ENCODE measurements at places on chromosomes 16 and 17. TPM values are rescaled to one million over a fixed set of nuclear protein-coding genes. Genes with fewer than 3 reads are reported as not detected.

- H3K27me3 ChIP-seq = peaks cover 6% of the 10 kb centered on the region
- no peak overlapping the region for H3K4me3 ChIP-seq
Observed at GRCh38 chr17:8409966-8410882, 12.6 kb upstream of the RNF222 start.

DNA sequence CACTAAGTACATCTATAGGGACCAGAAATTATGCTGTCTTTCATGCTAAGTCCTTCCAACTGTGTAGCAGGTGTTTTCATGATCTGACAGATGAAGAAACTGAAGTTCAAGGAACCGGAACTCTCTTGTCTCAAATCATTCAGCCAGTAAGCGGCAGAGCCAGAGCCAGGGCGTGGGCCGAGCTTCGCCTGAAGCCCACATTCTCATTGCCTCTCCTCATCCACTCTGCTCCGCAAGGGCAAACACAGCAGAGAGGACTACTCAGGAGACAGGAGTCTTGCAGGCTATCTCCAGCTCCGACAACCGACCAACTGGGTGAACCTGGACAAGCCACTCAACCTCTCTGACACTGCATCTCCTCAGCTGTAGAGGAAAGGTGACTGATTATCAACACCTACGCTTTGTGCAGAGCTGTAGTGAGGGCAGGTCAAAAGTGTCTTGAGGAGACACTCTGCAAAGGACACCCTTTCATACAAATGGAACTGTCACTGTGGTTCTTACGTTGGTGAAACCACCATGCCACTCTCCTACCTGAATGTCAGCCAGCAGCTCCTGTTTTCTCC, 72.9 kb downstream of the CYTH1 start:
- peaks cover 45% of the 10 kb centered on the region for H3K4me1 ChIP-seq
- H3K36me3 ChIP-seq = no peaks in the 10 kb centered on the region
- H3K27me3 ChIP-seq = no peaks in the 10 kb centered on the region
- H3K27ac ChIP-seq = peak overlapping the region; percentile 94

DNA sequence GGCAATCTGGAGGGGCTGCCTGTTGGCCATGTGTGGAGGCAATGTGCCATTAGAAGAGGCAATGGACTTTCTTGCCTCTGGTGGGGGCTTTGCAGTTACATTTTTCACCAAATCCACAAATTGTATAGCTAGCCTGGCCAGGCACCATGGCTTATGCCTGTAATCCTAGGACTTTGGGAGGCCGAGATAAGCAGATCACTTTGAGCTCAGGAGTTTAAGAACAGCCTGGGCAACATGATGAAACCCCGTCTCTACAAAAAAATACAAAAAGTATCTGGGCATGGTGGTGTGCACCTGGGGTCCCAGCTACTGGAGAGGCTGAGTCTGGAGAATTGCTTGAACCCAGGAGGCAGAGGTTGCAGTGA, 2.7 kb upstream of the RNF112 start:
- H3K4me1 ChIP-seq = no peaks in the 10 kb centered on the region
- H3K36me3 ChIP-seq = no peaks in the 10 kb centered on the region
- H3K4me3 ChIP-seq = no peak overlapping the region

Gene ZSCAN10
- polyA plus RNA-seq = not detected

Gene ASPSCR1
- polyA plus RNA-seq = 20.2 TPM

Gene KRT12
- not detected for polyA plus RNA-seq

Gene OTOP2
- not detected for polyA plus RNA-seq

DNA sequence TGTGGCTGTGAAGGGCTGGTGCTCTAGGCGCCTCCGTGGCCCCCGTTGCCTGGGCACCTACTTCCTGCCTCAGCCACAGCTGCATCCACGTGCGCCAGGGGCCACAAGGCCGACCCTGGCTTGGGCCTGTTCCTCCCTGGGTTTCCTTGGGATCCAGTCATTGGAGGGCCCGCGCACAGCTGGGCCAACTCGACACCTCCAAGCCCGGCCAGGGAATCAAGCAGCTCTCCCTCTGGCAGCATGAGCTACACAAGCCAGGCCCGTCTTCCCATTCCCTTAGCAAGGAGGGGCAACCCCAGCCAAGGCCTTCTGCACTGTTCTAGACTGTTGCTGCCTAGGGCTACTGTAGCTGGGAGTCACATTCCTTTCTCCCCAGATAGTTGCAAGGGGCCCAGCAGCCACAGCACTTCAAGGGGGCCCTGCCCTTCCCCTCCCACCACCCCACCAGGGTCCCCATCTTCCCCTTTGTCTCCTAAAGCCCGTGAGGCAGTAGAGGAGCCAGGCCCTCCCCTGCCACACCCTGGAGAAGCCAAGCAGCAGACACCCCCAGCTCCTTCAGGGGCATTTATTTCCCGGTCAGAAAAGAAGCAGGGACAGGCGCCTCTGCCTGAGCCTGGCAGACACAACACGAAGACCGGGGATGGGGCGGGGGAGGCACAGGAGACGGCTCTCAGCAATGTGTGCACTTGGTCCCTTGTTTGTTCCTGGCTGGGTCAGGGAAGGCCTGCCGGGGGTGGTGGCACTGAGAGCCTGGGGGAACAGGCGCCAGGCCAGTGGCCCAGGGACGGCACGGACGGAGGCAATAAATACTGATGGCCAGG, 3.8 kb downstream of the ARHGDIA start:
- no peaks in the 10 kb centered on the region for H3K27me3 ChIP-seq
- H3K36me3 ChIP-seq = no peaks in the 10 kb centered on the region
- peak overlapping the region; percentile 95 for H3K27ac ChIP-seq
- H3K4me1 ChIP-seq = peaks cover 41% of the 10 kb centered on the region
- DNase-seq = no peak

Gene SDR42E2
- 0.81 TPM for polyA plus RNA-seq

Gene AHSP
- polyA plus RNA-seq = not detected

- no peaks in the 10 kb centered on the region for H3K36me3 ChIP-seq
- peak; percentile 36 for DNase-seq
- peak overlapping the region; percentile 80 for H3K4me3 ChIP-seq
Observed at GRCh38 chr17:75077496-75078283, 10.1 kb upstream of the SLC16A5 start.

Gene KIF2B
- polyA plus RNA-seq = not detected

Gene CCT6B
- 4.5 TPM for polyA plus RNA-seq

DNA sequence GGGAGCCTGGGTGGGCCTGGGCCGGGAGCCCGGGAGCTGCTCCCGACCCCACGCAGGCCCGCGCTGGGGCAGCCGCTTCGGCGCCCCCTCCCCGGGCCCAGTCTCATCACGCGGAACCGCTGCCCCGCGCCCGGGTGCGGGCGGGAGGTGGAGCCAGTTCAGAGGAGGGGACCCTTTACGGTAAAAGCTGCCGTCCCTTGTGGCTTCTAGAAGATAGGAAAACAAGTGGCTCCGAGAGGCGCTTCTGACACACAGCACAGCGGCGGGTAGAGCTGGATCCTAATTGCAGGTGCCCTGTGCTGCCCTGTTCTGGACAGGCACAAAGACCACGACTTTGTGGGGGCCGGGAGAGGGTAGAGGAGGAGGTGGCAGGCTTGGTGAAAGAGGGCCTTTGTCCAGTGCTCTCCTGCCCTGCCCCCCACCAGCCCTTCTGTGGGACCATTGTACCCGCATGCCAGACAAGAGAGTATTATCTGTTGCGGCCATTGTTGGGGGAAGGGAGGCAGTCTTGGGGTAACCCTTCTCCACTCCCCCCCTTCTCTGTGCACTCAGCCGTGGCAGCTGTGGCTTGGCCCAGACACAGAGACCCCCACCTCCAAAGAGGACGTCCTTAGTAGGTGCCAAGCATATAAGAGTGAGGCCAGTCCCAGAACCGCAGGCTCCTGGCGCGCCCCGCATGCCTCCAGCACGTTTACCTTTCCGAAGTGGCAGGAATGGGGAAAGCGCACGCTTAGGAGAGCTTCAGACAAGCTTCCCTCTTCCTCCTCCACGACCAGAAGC, 736 bp downstream of the CNP start:
- no peaks in the 10 kb centered on the region for H3K36me3 ChIP-seq
- H3K4me3 ChIP-seq = peak overlapping the region; percentile 78
- peaks cover 57% of the 10 kb centered on the region for H3K4me1 ChIP-seq
- H3K27me3 ChIP-seq = no peaks in the 10 kb centered on the region

- H3K4me1 ChIP-seq = peaks cover 11% of the 10 kb centered on the region
- H3K27me3 ChIP-seq = no peaks in the 10 kb centered on the region
- no peak overlapping the region for H3K27ac ChIP-seq
- no peaks in the 10 kb centered on the region for H3K36me3 ChIP-seq
- H3K4me3 ChIP-seq = no peak overlapping the region
Observed at GRCh38 chr16:4378999-4379690, 7.5 kb downstream of the VASN start.

DNA sequence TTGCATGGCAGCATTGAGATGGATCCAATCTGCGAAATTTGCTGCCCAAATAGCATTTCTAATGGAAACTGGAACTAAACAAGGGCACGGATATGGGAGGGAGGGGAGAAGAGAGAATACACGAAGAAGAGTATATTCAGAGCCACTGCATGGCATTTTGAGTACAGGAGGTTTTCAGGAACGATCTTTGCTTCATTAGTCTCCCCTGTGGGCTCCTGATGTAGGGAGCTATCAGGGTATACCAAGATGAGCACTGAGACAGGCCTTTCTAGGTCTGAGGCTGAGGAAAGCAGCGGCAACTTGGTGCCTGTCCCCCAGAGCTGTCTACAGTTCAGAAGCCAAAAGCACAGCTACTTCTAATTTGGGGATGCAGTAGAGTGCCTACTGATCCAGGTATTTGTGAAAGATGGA, 257.7 kb upstream of the PMFBP1 start:
- peaks cover 16% of the 10 kb centered on the region for H3K36me3 ChIP-seq
- no peak for DNase-seq
- no peaks in the 10 kb centered on the region for H3K27me3 ChIP-seq
- no peak overlapping the region for H3K4me3 ChIP-seq

DNA sequence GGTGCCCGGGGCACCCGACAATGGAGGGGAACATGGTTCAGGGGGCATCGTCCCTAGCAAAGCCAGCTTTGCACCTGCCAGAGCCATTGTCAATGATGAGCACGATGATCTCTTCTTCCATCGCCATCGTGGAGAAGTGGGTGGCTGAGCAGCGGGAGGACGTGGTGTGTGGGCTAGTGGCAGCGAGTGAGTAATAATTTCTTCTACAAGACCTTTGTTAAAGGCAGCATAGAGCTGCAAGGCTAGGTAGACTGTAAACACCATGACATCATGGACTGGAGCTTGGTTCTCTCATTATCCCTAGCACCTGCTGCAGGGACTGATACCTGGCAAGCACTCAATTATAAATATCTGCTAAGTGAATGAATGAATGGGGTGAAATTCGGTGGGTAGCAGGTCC, 6.7 kb upstream of the HEATR3 start:
- H3K36me3 ChIP-seq = no peaks in the 10 kb centered on the region
- DNase-seq = no peak
- no peaks in the 10 kb centered on the region for H3K4me1 ChIP-seq
- no peak overlapping the region for H3K27ac ChIP-seq
- H3K4me3 ChIP-seq = no peak overlapping the region

- peaks cover 6% of the 10 kb centered on the region for H3K36me3 ChIP-seq
- peaks cover 4% of the 10 kb centered on the region for H3K4me1 ChIP-seq
- no peak overlapping the region for H3K27ac ChIP-seq
- no peak for DNase-seq
- no peak overlapping the region for H3K4me3 ChIP-seq
Observed at GRCh38 chr17:51322390-51323029, 62.2 kb downstream of the UTP18 start.

Gene COG7
- 9.7 TPM for polyA plus RNA-seq

- no peaks in the 10 kb centered on the region for H3K36me3 ChIP-seq
- H3K27me3 ChIP-seq = no peaks in the 10 kb centered on the region
- H3K4me1 ChIP-seq = no peaks in the 10 kb centered on the region
- no peak overlapping the region for H3K4me3 ChIP-seq
- DNase-seq = no peak
Observed at GRCh38 chr16:51818342-51818944, 667.4 kb upstream of the SALL1 start.

Gene UTP18
- 62.5 TPM for polyA plus RNA-seq

DNA sequence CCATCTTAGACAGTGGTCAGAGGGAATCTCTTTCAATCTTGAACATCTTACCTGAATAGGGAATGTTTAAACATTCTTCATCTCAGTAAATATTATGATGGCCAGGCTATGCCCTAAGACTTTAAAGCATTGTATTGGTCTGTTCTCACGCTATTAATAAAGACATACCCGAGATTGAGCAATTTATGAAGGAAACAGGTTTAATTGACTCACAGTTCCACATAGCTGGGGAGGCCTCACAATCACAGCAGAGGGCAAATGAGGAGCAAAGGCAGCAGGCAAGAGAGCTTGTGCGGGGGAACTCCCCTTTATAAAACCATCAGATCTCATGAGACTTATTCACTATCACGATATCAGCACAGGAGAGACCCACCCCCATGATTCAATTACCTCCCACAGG, 55.3 kb upstream of the SOX9 start:
- H3K27me3 ChIP-seq = no peaks in the 10 kb centered on the region
- H3K36me3 ChIP-seq = no peaks in the 10 kb centered on the region
- H3K4me3 ChIP-seq = no peak overlapping the region
- no peaks in the 10 kb centered on the region for H3K4me1 ChIP-seq
- DNase-seq = no peak

DNA sequence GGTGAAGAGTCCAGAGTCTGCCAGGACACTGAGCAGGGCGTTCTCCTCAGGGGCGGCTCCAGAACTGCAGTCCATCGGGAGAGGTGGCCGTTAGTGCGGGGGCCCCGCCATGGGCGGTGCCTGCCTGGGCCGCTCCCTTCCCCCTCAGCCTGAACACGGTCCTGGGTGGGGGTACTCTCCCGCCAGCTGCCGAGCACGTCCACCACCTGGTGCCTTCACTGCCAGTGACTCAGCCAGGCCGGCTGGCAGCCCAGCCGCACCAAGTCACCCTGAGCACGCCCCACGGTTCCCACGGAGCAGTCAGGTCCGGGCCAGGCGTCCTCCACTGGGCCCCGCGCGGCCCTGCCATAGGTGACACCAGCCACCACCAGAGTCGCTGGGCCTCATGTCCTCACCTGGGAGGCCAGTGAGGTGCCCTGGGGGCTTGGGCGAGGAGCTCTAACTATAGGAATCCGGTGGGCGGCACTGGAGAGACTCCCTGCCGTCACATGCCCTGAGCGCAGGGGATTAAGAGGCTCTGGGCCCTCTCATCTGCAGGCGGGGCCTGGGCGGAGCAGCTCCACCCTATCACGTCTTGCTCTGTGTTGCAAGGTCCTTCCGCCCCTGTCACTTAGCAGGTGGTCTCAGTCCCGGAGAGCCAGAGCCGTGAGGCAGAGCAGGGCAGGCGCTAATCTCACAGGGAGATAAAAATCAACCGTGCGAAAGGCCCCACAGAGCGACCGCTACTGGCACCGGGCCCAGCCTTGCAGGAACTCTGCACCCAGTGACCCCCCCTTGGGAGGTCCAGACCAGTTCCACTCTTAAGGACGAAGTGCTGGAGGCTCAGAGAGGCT, 14.3 kb downstream of the PIEZO1 start:
- peak overlapping the region; percentile 47 for H3K4me3 ChIP-seq
- peaks cover 38% of the 10 kb centered on the region for H3K4me1 ChIP-seq
- no peaks in the 10 kb centered on the region for H3K36me3 ChIP-seq
- DNase-seq = peak; percentile 54

DNA sequence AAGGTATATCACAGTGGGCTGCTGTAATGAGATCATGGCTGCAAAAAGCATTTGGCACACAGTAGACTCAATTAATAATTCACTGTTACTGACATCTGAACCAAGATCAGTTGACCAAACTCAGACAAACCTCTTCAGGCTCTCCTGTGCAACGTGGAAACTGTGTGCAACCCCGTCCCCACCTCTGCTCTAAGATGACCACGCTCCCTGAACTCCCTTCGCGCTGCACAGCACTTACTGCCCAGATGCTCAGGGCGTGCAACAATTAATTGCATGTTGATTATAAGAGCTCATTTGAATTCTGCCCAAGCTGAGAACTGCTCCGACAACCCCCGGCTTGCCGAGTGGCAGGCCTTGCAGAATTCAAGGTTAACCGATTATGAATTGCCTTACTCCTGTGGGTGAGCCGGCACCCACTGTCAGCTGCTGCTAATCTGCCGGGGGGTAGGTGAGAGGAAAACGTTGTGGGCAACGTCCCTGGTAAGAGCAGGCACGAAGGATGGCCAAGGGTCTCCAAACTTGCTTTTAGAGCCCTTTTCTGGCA, 1.3 kb upstream of the GSG1L start:
- H3K27ac ChIP-seq = no peak overlapping the region
- H3K27me3 ChIP-seq = peaks cover 58% of the 10 kb centered on the region
- H3K4me3 ChIP-seq = no peak overlapping the region
- H3K4me1 ChIP-seq = no peaks in the 10 kb centered on the region
- no peaks in the 10 kb centered on the region for H3K36me3 ChIP-seq

All from naive B cell (primary cell).